ENCODE measurements at places on chromosomes 5 and 9.

DNA sequence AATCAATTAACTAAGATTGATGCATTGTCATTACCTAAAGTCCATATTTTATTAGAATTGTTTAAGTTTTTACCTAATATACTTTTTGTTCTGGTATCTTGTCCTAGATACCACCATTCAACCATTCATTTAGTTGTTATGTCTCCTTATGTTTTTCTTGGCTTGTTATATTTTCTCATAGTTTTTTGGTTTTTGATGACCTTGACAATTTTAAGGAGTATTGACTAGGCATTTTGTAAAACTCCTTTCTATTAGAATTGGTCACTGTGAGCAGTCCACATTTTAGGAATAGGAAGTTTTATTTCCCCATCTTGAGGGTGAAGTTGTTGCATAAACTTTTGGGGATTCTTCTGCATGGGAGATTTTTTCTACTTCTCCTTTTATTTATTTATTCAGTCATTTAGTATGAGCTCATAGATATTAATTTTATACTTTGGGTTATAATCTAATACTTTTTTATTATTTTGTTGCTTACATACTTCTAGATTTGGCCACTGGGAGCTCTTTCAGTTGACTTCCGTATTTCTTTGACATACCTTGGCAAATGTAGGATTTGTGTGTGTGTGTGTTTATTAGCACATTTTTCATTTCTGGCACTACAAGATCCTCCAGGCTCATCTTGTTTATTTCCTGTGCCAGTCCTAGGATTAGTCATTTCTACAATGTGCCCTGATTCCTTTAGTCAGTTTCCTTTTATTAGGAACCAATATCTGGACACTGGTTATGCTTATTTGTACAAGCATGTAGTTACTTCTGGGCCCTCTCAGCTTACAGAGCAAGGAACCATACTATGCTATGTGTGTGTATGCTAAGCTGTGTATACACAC lies 134.9 kb upstream of the CDKN2B start:
- no peak for DNase-seq

GRCh38 chr5:61505281-61505680 lies 173.2 kb downstream of the ZSWIM6 start:
- no peak for DNase-seq

DNA sequence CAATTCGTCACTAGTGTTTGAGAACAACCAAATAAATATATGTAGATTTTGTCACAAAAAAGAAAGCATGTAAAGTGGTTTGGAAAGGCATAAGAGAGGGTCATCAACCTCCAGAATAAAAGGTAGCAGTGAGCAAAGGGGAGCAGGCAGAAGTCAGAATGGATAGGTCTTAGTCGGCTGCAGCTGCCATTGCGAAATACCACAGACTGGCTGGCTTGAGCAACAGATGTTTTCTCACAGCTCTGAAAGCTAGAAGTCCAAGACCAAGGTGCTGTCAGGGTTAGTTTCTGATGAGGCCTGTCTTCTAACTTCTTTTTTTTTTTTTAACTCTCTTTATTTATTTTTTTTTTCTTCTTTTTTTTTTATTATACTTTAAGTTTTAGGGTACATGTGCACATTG lies 208.1 kb upstream of the PIK3R1 start:
- DNase-seq, result no peak

DNA sequence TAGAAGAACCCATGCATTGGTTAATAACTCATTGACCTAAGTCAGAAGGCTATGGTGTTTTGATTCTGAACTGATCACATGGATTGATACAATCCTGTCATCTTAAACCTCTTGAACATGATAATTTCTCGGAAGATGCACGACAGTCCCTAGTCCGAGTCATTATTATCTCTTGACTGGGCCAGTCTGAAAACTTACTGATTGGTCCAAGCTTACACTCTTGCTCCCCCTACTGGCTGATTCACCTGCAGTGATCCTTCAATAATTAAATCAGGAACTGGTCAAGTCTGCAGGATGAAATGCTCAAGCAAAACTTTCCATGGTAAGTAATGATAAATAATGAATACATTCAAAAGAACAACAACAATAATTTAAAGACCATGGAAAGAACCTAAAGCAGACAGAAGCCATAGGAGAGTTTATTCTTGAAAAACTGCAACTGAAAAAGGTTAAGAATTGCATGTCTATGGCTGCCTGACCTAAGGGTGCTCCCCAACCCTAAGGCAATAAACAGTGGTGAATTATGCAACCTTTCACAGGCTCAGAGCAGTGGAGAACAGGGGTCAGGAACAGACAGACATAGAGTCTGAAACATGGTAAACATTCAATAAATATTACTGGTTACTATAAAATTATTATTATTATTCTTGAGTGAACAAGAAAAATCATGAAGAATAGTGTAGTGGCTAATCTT lies 79.3 kb downstream of the BRINP1 start:
- no peak for DNase-seq

GRCh38 chr5:34467436-34467835 lies 188.7 kb upstream of the RAI14 start:
- no peak for DNase-seq

- DNase-seq, result no peak
Measured at GRCh38 chr5:124935065-124935464, 188.6 kb upstream of the ZNF608 start.

- DNase-seq, result no peak
Measured at GRCh38 chr5:20636686-20637085, 648.7 kb upstream of the CDH18 start.

DNA sequence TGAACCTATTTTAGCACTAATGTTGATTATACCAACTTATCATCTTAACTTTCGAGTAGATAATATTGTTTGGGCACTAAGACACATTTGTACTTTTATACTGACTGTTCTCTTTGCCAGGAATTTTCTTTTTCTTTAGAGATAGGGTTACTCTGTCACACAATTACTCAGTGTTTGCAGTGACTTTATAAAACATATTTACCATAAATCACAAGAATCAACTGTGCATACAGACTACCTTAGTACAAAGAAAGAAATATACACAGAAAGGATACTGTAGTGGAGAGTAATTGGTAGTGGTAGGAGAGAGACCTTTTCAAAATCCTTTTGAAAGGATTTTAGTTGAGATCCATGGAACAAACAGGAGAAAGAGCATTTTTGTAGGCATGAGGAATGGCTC lies 40.3 kb downstream of the KIAA1958 start:
- DNase-seq, result no peak

GRCh38 chr9:95725045-95725444 lies 150.4 kb upstream of the ERCC6L2 start:
- DNase-seq, result no peak

DNA sequence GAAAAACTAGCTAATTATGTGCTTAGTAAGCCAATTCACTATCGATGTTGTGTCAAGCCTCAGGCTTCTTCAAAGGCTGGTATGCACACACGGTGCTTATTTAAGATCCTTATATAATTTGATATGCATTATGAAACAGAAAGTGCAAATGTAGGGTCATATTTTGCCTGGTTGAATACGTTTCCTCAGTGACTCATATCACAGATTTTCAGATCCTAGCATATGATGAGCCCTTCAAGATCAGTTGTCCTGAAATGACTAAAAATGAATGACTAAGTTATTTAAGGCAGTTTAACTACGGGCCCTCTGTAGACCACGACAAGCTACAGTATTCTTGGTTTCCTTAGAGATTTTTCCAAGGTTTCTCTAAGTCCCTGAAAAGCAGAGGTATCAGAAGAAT lies 778.3 kb downstream of the PRELID2 start:
- DNase-seq, result no peak

DNA sequence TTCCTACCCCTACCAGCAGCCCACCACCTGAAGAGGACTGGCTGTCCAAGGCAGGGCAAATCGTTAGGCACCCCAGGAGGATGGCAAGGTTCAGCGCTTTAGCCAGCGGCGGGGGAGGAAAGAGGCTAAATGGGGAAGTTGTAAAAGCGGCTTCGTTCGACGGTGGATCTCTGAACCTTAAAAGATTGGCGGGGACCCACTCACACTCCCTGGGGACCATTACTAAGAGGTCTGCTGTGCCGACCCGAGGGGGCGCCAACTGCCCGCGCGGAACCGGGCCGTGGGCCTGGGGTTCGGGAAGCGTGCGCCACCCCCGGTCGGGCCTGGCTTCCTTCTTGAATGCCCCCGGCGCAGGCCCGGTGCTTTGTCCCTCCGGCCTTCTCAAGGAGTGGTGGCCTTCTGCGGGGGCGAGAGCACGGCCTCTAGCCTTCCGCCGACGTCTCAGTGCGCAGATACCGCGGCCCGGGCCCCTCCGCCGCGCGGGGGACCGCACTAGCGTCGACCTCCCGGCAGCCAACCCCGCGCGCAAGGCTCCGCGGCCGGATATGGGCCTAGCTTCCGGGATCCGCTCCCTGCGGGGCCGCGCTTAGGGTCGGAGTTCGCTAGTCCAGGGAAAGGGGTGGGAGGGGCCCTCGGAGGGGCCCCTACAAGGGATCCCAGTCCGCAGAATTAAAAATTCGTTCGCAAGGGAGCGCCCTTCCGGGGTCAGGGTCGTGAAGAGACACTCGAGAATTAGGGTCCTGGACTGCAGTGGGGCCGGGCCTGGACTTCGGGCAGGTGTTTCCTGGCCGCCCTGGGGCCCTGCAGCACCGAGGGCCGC lies 10.5 kb downstream of the NR2F1-AS1 start:
- no peak for DNase-seq

GRCh38 chr9:95876595-95876994 lies 1.1 kb downstream of the ERCC6L2 start:
- no peak for DNase-seq

GRCh38 chr9:136793086-136793946 lies 2.2 kb downstream of the TMEM141 start:
- no peak for DNase-seq

DNA sequence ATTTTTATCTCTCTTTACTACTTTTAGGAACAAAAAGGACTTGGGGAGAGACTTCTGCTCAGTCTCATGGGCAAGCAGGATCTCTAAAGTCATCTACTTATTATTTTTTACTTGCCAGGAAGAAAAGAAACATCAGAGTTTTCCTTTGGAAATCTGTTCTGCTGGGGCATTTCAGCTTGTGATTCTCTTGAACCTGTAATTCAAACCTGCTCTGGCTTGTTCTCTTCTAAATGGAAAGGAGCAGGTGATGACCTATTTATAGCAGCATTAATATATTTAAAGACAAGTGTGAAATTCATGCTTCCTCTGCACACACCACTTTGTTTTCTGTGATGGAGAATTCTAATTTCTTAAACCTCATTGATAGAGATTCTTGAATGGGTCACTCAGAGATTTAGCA lies 2.0 kb downstream of the ADCY2 start:
- DNase-seq, result no peak

DNA sequence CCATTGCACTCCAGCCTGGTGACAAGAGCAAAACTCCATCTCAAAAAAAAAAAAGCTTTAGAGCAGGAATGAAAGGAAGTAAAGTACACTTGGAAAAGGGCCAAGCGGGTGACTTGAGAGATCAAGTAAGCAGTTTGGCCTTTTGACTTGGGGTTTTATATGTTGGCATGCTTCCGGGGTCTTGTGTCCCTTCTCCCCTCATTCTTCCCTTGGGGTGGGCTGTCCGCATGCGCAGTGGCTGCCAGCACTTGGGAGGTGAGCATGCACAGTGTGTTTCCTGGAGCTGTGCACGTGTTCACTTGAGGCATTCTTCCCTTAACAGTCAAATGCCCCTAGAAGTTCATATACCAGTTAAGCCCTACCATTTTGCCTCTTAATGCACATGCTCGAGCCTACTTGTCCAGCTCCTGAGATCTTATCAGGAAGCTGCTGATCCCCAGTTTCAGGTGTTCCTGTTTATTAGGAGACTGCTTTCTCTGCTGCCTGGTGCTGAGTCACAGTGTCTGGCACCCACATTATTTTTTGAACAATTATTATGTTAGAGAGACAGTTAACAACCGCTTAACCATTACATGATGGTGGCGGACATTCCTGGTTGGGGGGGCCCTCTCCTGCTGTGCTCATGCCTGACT lies 32.6 kb upstream of the PRRC2B start:
- no peak for DNase-seq

All from esophagus squamous epithelium (tissue), 5 donors.